Stimulated activated CD8-positive, alpha-beta memory T cell treated with anti-CD3 and anti-CD28 coated beads, Interleukin-4, amount 100 ng/mL, for 4 hours (primary cell): ENCODE measurements at places on chromosomes 1 and 21.

- DNase-seq = no peak
Measured at GRCh38 chr1:101150670-101151069, 86.1 kb upstream of the S1PR1 start.

GRCh38 chr1:169495046-169495775 lies 9.5 kb upstream of the SLC19A2 start:
- DNase-seq = no peak

DNA sequence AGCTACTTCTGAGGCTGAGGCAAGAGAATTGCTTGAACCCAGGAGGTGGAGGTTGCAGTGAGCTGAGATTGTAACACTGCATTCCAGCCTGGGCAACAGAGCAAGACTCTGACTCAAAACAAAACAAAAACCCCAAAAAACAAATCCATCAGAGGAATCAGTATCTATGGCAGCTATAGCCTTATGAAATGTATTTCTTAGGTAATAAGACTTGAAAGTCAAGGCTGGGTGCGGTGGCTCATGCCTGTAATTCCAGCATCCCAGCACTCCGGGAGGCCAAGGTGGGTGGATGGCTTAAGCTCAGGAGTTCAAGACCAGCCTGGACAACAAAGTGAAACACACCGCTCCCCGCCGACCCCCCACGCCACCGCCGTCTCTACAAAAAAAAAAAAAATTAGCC lies 31.1 kb upstream of the EYA3 start:
- DNase-seq = no peak

DNA sequence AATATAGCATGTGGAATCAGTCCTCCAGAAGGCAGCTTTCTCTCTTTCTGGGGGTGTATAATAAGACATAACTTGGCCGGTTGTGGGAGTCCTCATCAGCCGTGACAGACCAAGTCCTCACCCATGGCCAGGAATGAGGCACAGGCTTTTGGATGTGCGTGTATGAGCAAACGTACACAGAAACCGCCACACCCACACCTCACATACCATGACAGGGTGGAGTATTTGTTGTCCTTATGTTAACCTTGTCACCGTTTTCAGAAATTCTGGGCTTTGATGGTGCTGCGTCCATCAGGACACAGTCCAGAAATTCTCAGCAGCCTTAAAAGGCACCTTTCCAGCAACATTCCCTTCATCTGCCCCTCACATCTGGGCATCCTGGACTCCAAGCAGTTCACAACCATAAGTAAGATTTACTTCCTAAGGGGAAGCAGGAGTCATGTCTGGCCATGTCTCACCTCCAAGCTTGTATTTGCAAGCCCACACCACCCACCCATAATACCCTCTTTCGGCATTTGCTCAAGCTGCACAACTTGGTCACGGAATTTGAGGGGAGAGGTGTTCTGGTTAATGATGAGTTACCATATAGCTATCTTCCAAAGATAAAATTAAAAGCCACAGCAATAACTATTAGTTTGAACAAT lies 12.4 kb downstream of the C1orf116 start:
- DNase-seq = no peak

- no peak for DNase-seq
Measured at GRCh38 chr1:211024901-211025300, 109.0 kb downstream of the KCNH1 start.

DNA sequence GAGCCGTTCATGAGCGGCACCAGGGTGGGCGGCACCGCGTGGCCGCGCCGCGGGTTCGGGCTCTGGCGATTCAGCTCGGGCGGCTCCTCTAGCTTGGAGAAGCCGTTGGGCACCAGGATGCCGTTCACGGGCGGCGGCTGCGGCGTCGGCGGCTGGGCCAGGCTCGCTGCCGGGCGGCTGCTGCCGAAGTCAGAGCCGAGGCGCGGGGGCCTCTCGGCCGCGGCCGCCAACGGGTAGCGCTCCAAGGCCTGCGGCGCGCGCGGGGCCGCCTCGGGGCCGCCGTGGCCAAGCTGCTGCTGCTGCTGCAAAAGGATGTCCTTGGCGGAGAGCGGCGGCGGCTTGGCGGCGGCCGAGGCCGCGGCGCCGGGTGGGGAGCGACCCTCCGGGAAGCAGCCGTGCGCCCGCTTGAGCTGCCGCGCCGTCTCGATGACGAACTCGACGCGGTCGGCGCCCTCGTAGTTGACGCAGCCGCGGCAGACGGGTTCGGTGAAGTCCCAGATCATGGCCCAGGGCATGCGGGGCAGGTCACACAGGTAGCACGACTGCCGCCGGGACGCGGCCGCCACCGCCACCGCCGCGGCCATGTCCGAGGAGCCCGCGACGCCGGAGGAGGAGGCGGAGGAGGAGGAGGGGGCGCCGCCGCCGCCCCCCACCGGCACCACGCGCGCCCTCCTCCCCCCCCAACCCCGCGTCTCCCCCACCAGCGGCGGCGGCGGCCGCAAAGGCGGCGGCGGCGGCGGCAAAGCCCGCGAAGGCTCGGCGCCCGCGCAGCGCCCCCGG lies 877 bp downstream of the IRF2BP2 start:
- no peak for DNase-seq

GRCh38 chr1:2047749-2048729 lies 2.2 kb upstream of the PRKCZ start:
- no peak for DNase-seq

GRCh38 chr1:29541631-29542030 lies 305.3 kb downstream of the PTPRU start:
- no peak for DNase-seq

- no peak for DNase-seq
Measured at GRCh38 chr1:27481994-27482620, 7.9 kb downstream of the WASF2 start.

- no peak for DNase-seq
Measured at GRCh38 chr1:175885326-175885725, 141.9 kb upstream of the TNR start.

GRCh38 chr1:177817937-177818875 lies 151.7 kb downstream of the SEC16B start:
- no peak for DNase-seq

- DNase-seq = no peak
Measured at GRCh38 chr21:42495027-42495426, 997 bp downstream of the RSPH1 start.
